ENCODE measurements at places on chromosomes 7 and 10. TPM values are rescaled to one million over a fixed set of nuclear protein-coding genes. Genes with fewer than 3 reads are reported as not detected.
A peak's percentile ranks its signal among the peaks of the same experiment; 100 is the strongest.

The ZPBP gene
- total RNA-seq, result not detected

The SLC26A4 gene
- total RNA-seq, result 7.8 TPM

GRCh38 chr7:156434706-156435105 lies 205.9 kb upstream of the RNF32 start:
- no peak for DNase-seq

- DNase-seq, result no peak
These were observed 4.3 kb downstream of the IRF5 start for GRCh38 chr7:128941946-128942526.

GRCh38 chr7:156166692-156167416 lies 354.6 kb upstream of the SHH start:
- DNase-seq, result no peak

The TAS2R4 gene
- 1.0 TPM for total RNA-seq

The ARHGEF35 gene
- 3.5 TPM for total RNA-seq

DNA sequence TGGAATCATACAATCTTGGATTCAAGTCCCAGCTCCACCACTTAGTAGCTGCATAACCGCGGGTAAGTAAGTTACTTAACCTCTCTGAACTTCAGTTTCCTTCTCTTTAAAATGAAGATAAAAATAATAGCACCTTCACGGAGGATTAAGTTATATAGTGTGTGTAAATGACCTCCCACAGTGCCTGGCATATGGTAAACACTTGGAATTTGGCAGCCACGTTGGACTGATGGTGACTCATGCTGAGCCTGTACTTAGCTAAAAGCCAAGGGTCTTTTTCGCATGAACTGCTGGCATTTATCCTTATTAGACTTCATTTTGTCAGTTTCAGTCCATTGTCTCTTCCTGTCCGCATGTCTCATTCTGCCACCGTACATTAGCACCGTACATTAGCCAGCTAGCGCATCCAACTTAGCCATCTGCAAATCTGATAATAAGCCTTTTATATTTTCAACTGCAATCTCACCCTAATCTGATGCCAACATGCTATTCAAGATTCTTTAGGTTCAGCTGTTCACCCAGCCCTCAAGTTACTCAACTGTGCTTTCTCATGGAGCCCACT lies 11.2 kb downstream of the SLC13A4 start:
- DNase-seq, result no peak

DNA sequence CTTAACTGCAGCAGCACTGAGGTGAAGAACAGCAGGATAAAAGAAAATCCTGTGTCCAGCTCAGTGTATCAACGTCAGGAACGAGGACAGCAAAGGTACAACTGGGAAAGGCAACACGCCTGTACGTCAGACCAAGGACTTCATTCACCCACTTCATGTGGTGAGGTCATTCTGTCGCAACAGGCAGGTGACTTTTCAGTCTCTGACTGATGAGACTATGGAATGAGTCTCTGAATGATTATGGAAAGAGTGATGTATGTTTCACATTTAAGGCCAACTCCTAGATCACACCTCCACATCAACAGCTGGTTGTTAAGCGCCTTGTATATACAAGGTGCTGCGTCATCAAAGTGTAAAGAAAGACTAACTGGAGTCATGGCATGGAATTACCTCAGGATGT lies 297.6 kb upstream of the SP8 start:
- DNase-seq, result no peak

DNA sequence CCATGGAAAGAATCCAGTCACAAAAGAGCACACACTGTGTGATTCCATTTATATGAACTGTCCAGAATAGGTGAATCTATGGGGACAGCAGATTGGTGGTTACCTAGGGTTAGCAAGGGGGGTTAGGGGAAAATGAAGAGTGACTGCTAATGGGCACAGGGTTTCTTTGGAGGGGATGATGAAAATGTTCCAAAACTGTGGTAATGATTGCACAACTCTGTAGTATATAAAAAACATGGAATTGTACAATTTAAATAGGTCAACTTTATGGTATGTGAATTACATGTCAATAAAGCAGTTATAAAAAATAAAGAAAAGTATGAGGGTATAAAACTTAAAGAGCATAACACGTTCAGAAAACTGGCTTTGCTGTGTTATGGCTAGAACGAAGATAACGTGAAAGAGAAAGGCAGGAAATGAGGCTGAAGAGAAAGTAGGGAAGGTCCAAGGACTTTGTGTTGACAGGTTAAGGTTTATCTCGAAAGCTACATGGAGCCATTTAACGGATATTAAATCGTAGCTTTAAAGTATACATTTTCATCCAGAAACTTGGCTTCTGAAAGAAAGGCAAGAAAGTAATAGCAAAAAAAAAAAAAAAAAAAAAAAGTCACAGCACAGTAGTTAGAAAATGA lies 26.4 kb upstream of the MSS51 start:
- DNase-seq, result no peak

DNA sequence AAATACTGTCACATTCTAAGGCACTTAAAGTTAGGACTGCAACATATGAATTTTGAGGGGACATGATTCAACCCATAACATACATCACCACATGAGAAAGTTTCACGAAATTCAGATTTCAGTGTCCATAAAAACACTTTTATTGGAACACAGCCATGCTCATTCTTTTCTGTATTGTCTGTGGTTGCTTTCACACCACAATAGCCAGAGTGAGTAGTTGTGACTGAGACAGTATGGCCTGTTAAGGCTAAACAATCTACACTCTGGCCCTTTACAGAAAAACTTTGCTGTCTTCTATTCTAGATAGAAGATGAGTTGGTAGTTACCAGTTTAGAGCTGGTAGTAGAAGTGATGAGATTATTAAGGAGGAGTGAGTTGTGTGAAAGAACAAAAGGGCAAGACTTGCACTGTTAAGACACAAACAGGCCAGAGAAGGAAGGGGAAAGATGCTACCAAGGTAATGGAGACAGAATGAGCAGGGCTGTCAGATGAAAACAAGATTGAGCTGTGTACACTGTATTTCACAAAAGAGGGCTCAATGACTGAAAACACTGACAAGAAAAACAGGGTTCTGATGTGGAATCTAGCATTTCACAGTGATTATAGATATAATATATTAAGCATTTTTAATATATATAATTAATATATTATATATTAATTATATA lies 108.6 kb downstream of the PPP1R3A start:
- no peak for DNase-seq

DNA sequence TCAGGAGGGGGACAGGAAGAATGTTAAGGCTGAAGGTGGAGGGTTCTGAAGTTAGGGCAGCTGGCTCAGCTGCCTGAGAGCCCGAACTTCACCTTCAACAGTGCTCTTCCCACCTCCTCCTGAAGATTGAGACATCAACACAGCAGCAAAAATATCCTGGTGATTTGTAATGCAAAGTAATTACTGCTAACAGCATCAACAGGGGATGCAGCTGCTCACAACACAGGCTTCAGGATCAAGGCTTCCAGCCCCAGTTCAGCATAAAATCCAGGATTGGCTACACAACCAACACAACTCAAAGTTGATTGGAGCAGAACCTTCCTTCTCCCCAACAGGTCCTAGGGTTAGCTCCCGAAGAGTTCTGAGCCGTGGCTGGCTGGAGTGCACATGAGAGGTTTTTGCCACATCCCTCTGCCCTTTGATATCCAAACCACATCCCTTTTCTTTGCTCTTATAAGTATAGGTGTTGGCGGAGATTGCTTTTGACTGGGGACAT lies 242.4 kb downstream of the KIAA1217 start:
- peak; percentile 72 for DNase-seq

GRCh38 chr10:33808475-33808874 lies 474.0 kb upstream of the NRP1 start:
- DNase-seq, result no peak

GRCh38 chr7:29300649-29301048 lies 106.1 kb downstream of the CHN2 start:
- DNase-seq, result no peak

DNA sequence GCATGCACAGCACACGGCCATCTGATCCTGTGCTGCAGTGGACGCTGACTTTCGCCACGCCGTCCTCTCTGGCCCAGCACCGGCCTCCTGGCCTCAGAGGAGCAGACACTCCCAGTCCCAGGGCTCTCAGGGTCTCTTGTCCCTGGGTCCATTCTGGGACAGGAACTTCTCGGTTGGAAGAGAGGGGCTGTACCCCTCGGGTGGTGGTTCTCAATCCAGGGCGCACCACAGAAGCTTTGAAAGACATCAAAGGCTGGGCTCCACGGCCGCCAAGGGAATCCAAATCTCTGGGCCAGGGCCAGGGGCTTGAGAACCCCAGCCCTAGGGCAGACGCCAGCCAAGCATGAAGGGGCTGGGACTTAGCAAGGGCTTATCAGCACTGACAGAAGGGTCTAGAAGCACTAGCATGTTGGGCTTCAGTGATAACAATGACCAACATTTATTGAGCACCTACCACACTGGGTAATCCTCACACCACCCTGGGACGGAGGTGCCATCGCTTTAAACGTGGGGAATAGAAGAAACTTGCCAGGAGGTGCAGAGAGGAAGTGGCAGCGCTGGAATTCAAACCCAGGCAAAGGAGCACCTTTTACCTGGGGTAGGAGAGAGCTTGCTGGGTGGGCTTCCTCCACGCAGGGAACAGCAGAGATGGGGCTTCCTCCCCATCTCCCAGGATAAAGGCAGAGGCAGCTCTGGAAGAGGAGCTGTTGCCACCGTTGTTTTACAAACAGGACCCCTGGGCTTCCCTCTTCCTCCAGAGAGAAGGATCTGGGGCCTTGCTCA lies 1.8 kb upstream of the PYROXD2 start:
- no peak for DNase-seq

DNA sequence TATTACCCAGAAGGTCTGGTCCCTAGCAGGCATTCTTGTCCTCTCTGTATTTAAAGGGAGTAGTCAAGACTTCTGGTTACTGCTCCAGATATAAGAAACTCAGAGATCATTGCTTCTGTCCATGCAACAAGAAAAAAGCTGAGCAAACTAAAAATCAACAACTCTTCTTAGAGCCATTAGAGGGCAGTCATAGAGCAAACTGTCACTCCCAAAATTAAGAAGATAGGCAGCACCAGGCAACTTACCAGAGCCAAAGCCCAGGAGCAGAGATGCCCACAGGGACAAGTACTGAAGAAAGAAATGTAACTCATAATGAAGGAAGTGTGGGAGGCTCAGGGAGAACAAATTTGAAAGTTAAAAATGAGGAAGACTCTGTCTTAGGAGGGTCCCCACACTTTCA lies 472.9 kb upstream of the COBL start:
- DNase-seq, result no peak

The RALA gene
- total RNA-seq, result 35.5 TPM

The TMEM139 gene
- total RNA-seq, result 0.42 TPM

The CPEB3 gene
- 2.5 TPM for total RNA-seq

GRCh38 chr10:89518876-89519842 lies 16.2 kb downstream of the SLC16A12 start:
- DNase-seq, result no peak

DNA sequence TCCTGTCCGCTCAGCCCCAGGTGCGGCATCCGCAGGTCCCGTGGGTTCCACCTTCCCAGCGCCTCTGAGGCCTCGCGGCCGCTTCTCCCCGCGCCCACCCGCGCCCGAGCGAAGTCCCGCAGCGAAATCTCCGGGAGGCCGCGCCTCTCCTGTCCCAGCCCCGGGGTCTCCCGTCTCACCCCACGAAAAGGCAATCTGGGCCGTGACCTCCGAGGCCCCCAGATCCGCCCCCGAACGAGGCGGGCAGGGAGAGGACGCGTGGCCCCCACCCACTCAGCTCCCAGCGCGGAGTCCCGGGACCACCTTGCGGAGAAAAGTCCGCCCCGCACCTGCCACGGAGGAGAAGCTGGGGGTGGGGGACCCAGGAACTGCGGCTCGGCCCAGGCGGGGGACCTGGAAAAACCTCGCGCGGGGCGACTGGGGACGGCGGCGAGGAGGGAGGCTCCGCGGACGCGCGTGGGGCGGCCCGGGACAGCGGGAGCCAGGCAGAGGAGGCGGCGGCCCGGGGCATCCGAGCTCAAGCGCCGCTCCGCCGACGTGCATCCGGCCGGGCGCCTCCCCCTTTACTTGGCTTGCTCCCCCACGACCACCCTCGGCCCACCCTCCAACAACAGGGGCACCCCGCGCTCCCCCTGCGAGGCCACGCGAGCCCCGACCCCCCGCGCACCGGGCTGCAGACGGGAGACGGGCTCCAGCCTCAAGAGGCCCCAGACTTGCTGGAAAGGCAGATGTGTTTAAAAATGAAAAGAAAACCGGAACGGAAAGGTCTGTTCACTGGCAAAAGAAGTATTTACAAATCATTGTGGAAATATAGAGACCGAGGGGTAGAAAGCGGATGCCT lies 33.0 kb upstream of the RNF32 start:
- DNase-seq, result peak; percentile 57

DNA sequence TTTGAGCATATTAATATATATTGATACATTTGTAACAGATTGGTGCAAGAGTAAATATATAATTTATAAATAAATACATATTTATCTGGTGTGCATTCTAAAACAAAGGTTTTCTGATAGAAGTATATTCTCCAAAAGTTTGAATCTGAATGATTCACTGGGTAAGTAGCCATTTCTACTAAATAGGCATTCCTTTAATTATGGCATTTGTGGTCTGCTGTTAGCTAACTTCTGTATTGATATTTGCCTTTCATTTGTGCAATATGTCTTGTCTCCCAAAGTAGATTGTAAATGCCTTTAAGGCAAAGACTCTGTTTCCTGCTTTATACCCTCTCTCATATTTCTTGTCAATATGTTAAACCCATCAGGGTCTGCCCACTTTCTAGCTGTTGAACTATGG lies 11.1 kb upstream of the ARID5B start:
- DNase-seq, result no peak

DNA sequence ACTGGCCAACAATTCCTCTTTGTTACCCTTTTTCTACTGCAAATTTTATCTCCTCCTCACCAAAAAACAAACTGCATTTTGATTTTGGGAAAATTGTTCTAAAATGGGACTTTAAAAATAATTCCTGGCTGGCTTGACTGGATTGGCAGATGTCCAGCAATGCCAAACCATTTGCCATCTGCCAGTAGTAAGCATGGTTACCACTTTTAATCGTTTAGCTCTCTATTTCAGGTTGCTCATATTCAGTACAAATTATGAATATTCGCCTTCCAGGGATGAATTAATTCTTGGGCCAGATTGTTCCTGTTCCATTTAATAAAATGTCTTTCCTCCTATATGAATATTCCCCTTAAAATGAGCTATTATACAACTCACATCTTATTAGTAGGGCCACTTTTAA lies 35.7 kb downstream of the SMNDC1 start:
- no peak for DNase-seq

- DNase-seq, result no peak
These were observed 69.8 kb upstream of the STEAP1B start for GRCh38 chr7:22569586-22570321.

- no peak for DNase-seq
These were observed 11.0 kb upstream of the TLL2 start for GRCh38 chr10:96524741-96525140.

DNA sequence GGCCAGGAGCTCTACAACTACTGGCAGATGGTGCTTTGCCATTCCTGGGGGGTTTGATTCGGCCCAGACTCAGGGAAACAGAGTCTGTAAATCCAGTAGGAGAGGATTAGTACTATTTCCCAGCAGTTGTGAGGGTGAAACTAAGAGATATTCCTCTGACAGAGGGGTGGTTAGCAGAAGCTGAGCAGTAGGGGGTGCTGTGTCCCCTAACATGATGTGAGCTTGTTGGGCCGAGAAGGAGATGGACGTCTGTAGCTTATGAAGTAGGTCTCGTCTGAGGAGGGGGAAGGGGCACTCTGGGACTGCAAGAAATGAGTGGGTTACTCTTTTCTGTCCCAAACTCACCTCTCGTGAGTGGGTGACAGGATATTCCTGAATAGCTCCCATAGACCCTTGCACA lies 179.2 kb upstream of the MBL2 start:
- DNase-seq, result no peak

GRCh38 chr7:32030904-32031692 lies 39.1 kb downstream of the PDE1C start:
- DNase-seq, result no peak

Measured in activated CD4-positive, alpha-beta T cell treated with anti-CD3 and anti-CD28 coated beads, Interleukin-2, amount 10 ng/mL, durations not matched to agents 24 days and 14 days (primary cell).